ENCODE measurements at places on chromosomes 4 and X. TPM values are rescaled to one million over a fixed set of nuclear protein-coding genes. Genes with fewer than 3 reads are reported as not detected.

Gene MAGEA12
- not detected for total RNA-seq

Gene TGIF2LX
- not detected for total RNA-seq

Gene CITED1
- total RNA-seq: not detected

Gene AFM
- total RNA-seq: not detected

Gene LONRF3
- total RNA-seq: 6.9 TPM

Gene RAI2
- 28.0 TPM for total RNA-seq

Gene ARHGAP4
- 43.7 TPM for total RNA-seq

Gene MID1
- total RNA-seq: 31.8 TPM

- no peak for DNase-seq
These were observed 1030.7 kb downstream of the GLUD2 start for GRCh38 chrX:122078079-122078478.

- no peak for DNase-seq
These were observed 19.6 kb downstream of the MGST2 start for GRCh38 chr4:139685180-139685579.

DNA sequence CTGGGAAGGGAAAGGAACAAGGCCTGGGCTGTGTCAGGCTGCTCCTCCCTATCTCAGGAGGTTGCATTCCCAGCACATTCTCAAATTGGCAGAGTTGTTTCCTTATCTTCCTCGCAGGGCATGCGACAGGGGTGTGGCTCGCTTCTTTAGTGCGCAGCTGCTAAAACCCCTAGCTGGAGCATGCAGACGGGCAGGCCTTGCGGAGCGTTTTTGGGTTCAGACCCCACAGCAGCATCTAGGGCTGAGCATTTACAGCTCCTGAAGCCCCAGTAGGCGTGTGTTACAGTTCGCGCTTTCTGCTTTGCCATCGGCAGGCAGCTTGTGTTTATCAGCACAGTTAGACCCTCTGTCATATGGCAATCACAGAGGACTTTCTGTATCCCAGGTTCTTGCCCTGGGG lies 392.4 kb downstream of the TECRL start:
- no peak for DNase-seq

- no peak for DNase-seq
These were observed 17.4 kb downstream of the ARHGAP24 start for GRCh38 chr4:85492336-85492735.

DNA sequence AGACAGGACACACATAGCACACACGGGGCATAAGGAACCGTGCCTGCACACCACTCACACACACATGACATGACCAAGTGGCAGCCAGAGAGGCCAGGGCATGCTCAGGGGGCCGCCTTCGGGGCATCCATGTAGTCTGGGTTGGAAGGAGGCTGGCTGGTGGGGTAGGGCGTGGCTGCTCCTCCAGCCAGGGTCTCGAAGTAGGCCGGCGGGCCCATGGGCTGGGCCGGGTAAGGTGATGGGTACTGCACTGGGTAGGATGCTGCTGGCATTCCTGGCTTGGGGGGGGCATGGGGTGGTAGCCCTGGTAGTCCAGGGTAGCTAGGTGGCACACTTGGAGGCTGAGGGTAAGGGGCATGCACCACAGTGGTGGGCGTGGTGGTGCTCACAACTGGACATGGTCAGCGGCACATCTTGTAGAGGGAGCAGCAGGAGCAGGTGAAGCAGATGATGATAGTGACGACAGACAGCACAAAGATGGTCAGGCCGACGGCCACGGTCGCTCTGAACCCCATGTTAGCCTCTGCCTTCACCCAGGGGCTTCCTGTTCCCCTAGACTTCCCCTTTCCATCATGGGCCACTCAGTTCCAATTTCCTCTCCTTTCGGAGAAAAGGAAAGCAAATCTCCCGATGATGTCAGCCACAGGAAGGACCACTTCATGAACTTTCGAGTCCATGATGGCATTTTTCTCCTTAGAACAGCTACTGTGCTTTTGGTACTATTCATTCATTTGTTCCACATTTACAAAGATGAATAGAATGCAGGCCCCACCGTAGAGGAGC lies 10.9 kb upstream of the DDX3X start:
- DNase-seq: no peak

DNA sequence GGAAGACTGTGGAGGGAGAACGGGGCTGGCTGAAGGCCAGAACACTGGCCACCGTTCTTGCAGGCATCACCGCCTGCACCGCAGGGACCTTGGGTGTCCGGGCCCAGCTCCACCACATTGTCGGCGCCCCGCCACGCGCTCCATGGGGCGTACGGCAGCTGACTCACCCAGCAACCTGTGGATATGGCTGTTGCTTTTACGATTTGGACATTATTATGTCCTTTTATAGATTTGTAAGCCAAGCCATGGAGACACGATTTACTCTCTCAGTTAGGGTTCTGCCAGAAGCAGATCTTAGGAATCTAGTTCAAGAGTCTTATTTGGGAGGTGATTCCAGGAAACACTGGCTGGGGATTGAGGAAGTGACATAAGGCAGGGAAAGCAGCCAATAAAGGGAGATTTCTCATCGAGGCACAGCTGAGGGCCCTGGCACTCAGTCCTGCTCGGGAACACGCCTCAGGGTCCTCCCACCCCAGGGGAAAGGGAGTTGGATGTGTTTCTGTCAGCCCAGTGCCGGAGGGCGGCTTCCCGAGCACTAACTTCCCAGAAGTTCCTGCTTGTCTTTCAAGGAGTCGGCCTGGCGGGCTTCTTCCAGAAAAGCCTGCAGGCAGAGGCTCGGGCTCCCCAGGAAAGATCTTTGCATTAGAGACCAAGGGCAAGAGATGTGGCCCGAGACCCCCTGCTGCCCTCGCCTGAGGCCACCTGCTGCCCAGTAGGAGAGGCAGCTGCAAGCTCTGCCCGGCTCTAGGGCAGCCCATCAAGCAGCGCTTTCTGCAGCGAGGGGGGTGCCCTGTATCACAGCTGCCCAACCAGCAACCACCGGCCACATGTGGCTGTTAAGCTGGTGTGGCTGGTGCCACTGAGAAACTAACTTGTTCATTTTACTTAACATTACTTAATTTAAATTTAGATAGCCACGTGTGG lies 52.9 kb downstream of the CRMP1 start:
- DNase-seq: peak; percentile 56

GRCh38 chrX:68307769-68308168 lies 125.5 kb downstream of the OPHN1 start:
- DNase-seq: no peak

- DNase-seq: no peak
These were observed 605.9 kb upstream of the DIPK2B start for GRCh38 chrX:45806410-45807121.

GRCh38 chr4:146179784-146180370 lies 4.4 kb downstream of the LSM6 start:
- DNase-seq: no peak

GRCh38 chrX:13906093-13906492 lies 89.2 kb upstream of the GPM6B start:
- DNase-seq: no peak

- DNase-seq: peak; percentile 87
These were observed 150.9 kb downstream of the SPRY1 start for GRCh38 chr4:123547216-123548165.

GRCh38 chr4:26372525-26373172 lies 51.8 kb downstream of the RBPJ start:
- DNase-seq: no peak
